Spinal cord (tissue), 10 donors: ENCODE measurements at places on chromosomes 5 and 9.

GRCh38 chr5:34978681-34979080 lies 49.3 kb downstream of the DNAJC21 start:
- no peaks in the 10 kb centered on the region for H3K36me3 ChIP-seq
- no peak for DNase-seq
- H3K4me3 ChIP-seq: no peak overlapping the region
- no peaks in the 10 kb centered on the region for H3K4me1 ChIP-seq

DNA sequence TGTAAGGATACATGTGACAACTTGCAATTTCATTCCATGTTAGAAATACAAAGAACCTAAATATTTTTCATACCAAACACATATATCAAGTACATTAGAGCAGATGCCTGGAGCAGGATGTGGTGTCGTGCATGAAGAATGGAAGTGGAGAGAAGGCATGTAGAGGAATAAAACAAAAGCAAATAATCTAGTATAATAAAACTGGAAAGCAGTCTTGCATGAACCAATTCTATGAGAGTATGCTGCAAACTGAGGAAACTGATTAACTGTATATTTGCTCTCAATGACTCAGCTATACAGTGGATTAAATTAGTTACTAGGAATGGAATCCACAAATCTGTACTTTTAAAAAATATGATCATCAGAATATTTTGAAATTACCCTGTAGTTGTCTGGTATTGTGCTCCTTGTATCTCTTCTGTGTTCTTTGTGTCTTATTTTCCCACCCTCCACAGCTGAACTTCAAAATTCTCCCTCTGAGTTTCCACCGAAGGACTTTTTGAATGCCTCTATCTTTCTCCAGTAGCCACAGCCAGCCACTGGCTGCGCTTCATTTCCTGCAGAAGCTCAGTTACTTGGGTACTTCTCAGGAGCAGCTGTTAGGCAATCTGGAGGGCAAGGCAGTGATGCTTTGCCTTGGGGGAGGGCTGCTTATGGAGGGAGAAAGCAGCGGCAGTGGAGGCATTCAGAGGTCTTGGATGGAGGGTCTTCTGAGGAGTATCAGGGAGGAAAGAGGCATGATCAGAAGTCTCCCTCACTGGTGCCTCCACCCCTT lies 608.0 kb downstream of the BRINP1 start:
- DNase-seq: no peak
- no peak overlapping the region for H3K4me3 ChIP-seq
- no peaks in the 10 kb centered on the region for H3K4me1 ChIP-seq
- H3K36me3 ChIP-seq: no peaks in the 10 kb centered on the region
- no peak overlapping the region for H3K27ac ChIP-seq

GRCh38 chr5:83471405-83472212 lies at the start of gene VCAN:
Gene VCAN, plus strand, starts transcription at chr5:83471744. Its CDS starts 11,775 bp downstream, at chr5:83483519.
- H3K4me3 ChIP-seq: peak within 1 kb of the TSS; percentile 88
- DNase-seq: peak; percentile 74
- H3K27me3 ChIP-seq: no peaks in the 10 kb centered on the region
- H3K27ac ChIP-seq: peak within 1 kb of the TSS; percentile 96
- peaks cover 33% of the 10 kb centered on the region for H3K4me1 ChIP-seq
- no peaks in the 10 kb centered on the region for H3K36me3 ChIP-seq

GRCh38 chr5:147963948-147964693 lies 57.8 kb upstream of the C5orf46 start:
- no peak overlapping the region for H3K4me3 ChIP-seq
- DNase-seq: no peak
- no peaks in the 10 kb centered on the region for H3K36me3 ChIP-seq
- no peaks in the 10 kb centered on the region for H3K4me1 ChIP-seq
- no peaks in the 10 kb centered on the region for H3K27me3 ChIP-seq

DNA sequence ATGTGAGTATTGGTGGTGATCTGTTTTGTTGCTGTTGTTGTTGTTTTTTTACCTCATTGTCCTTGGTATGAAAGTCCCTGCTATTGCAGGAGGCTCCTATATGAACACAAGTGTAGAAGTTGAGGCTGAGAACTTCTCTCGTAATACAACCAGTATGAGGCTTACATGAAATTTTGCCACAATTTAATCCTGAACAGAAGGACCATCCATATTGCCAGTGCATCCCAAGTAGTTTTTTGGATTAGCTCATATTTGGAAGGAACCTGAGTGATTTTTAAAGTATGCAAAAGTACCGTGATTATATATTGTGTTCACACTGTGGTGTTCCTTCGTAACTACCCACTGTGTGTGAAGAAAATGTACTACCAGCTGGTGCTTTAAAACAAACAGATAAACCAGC lies 2095.5 kb upstream of the WWC1 start:
- H3K27me3 ChIP-seq: no peaks in the 10 kb centered on the region
- no peak overlapping the region for H3K27ac ChIP-seq
- no peaks in the 10 kb centered on the region for H3K4me1 ChIP-seq
- no peaks in the 10 kb centered on the region for H3K36me3 ChIP-seq
